ENCODE measurements at places on chromosomes 12 and 14.
A peak's percentile ranks its signal among the peaks of the same experiment; 100 is the strongest.

GRCh38 chr12:90460681-90461080, 494.3 kb downstream of the CCER1 start:
- no peak for DNase-seq

- no peak for DNase-seq
Observed at GRCh38 chr12:117045160-117046010, 53.8 kb downstream of the TESC start.

- DNase-seq, result no peak
Observed at GRCh38 chr12:51863363-51863932, 14.9 kb upstream of the FIGNL2 start.

- DNase-seq, result peak; percentile 46
Observed at GRCh38 chr14:91872011-91872501, 4.7 kb upstream of the TC2N start.

- no peak for DNase-seq
Observed at GRCh38 chr12:130335517-130336392, 1.9 kb upstream of the PIWIL1 start.

DNA sequence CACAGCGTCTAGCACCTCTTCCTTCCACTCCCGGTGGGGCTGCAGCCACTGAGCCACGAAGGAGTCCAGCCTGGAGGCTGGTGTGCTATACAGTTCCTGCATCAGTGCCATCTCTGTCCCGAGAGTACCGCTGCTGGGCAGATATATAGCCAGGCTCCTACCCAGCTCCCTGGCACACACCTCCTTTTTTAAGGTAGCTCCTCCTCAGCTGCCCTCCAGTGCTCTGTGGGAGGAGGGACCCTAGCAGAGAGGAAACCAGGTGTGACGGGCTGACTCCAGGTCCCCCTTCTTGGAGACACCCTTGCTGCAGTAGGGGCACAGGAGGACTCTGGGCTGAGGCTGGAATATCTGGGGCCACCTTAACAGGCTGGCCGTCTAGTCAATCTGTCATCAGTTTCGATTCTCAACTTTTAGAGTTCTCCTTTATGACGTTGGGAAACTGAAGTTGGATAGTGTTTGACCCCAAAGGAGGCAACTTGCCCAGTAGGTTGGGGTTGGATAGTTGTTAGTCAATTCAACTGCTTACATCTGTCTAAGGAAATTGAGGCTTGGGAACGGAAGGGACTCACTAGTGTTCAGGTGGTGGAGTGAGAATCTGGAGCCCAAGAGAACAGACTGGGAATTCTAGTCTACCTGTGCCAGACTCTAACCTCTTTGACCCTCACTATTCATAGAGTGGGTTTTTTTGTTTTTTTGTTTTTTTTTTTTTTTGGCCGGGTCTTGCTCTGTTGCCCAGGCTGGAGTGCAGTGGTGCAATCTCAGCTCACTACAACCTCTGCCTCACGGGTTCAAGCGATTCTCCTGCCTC, at the start of gene OASL:
Gene OASL, minus strand, starts transcription at position 386 of the 808 bp plus-strand sequence. Its CDS starts 275 bp downstream, at position 111.
- DNase-seq, result peak; percentile 25

- no peak for DNase-seq
Observed at GRCh38 chr14:64692986-64693809, 11.0 kb upstream of the PLEKHG3 start.

DNA sequence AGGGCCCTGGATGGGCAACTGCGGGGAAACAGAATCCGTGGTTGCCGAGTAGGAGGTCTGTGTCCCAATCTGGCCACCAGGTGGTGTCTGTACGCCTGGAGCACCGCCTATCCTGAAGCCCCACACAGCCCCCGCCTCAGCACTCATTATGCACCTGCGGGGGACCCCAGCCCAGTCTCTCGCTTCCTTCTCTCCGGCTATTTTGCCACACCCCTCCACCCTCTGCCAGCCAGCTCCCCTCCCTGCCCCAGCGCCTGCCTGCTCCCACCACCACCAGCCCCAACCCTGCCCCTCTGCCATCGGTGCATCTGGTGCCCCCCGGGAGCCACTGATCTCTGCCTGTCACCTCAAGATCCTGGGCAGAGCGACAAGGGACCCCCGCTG, 2.2 kb upstream of the NXPH4 start:
- DNase-seq, result no peak

- DNase-seq, result no peak
Observed at GRCh38 chr12:114835031-114835430, 151.1 kb upstream of the TBX3 start.

DNA sequence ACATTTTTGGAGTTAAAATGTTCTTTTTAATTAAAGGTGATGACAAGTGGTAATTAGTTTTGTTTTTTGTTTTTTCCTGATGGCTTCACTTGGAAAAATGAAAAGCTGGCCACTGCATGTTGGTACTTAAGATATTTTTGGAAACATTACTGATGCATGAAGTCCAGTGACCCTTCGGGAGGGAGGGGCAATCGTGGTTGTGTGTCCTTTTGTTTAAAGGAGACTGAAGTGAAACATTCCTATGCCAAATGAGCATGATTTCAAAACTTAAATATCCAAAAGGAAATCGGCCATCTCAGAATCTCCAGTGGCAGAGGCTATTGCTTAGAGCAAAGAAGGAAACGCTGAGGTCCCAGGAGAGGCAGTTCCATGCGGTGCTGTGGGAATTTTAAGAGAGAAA, 20.1 kb downstream of the LTBP2 start:
- DNase-seq, result no peak

- DNase-seq, result no peak
Observed at GRCh38 chr12:116090516-116090915, 187.0 kb downstream of the MED13L start.

GRCh38 chr12:45775964-45776363, 46.5 kb downstream of the ARID2 start:
- DNase-seq, result no peak

DNA sequence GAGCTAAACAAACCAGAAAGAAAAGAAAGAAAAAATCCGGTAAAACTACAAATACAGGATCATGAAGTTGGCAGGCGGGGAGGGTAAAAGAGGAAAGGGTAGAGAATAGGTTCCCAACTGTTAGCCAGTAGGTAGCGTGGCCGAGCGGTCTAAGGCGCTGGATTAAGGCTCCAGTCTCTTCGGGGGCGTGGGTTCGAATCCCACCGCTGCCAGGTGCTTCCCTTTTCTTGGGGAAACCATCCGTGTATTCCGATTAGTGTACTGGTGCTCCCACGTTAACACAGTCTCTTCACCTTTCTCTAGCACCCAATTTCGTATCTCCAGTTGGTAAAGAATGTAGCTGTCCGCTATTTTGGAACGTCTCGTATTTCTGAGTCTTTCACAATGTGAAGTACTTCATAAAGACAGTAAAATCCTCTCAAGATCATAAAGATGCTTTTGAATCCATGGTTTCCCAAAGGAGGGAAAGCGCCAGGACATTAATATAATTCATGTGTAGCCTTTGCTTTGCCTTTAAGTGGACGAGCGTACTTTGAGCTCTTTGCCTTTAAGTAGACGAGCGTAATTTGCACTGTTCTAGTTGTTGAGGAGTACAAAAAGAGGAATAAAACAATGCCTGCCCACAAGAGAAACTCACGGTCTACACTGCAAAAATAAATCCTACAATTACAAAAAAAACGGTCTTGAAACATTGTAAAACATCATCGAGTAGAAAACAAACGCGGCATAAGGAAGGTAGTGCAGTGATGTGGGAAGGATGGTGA, 19.0 kb upstream of the RNASE12 start:
- DNase-seq, result peak; percentile 85

GRCh38 chr14:65079768-65080167, 22.5 kb downstream of the MAX start:
- no peak for DNase-seq

- DNase-seq, result no peak
Observed at GRCh38 chr12:58809064-58809607, 111.2 kb downstream of the LRIG3 start.

GRCh38 chr14:61388173-61388975, 67.0 kb downstream of the PRKCH start:
- DNase-seq, result no peak

- no peak for DNase-seq
Observed at GRCh38 chr12:42957561-42958290, 368.2 kb upstream of the PRICKLE1 start.

DNA sequence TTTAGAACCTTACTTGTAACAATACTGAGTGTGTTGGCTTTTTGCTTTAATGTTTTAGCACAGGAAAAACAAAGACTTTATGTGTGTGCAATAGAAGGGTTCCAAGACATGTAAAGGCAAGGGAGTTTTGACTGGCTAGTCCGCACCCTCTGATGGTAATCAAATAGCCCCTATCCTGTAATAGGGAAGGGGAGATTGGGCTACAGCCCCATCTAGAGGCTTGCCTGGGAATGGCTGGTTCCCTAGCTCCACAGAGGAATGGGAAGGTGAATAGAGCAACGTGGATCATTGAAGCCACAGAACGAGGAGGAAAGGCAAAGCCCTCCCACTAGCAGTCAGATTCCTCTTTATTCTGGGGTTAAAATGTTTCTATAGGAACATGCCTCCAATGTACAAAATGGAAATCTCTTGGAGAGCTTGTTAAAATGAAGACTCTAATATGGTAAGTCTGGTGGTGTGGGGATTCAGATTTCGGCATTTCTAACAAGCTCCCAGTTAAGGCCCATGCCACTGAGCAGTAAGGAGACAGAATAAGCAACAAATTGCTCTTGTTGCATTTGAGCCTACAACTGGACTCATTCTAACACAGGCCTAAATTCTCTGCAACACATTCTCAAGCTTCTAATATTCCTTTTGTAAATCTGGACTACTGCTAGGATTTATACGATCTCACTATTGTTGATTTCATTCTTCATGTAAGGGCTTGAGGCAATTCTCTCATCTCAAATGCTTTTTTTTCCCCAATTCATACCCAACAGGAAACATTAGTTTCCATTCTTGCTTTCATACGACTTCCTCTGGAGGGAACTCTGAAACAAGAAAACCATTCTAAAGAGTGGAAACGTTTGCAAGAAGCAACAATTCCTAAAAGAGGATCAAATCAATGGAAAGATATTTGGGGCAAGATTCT, 57.1 kb downstream of the NIN start:
- DNase-seq, result no peak

- DNase-seq, result no peak
Observed at GRCh38 chr14:32623300-32624093, 294.4 kb downstream of the AKAP6 start.

DNA sequence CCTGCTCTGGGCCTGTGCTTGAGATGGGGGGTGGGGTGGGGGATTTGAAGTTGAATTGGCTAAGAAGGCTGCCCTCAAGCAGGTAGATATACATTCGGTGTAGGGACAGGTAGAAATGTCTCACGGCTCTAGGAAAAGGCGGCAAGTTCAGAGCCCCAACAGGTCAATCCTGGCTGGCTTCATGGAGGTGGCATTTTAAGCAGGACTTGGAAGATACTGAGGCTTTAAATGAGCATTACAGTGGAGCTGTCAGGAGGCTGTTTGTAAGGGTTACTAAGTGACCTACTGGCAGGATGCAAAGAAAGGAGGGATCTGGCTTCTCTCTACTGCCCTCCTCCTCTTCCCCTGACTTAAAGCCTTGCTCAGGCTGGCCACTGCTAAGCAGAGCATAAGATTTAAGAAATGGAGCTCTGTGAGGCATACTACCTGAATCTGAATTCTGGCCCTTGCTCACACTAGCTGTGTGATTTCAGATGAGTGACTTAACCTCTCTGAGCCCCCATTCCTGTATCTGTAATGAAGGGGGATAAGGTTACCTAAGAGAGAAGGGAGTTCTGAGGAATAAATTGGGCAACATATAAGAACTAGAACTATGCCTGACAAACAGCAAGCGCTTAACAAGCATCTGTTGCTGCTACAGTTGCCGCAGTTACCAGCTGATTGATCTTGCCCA, 61.6 kb downstream of the SLC24A4 start:
- no peak for DNase-seq

DNA sequence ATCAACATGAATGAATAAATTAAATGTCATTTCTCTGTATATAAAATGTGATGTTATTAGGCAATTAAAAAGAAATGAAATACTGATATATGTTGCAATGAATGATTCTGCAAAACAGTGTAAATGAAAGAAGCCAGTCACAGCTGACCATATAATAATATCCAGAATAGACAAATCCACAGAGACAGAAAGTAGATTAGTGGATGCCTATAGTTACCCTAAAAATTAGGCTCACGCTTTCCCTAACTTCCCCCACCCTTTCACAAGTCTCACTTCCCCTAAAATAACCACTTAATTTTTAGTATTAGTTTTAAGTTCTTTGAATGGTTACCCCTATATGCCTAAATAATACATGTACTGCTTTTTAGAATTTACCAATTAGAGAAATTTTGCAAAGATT, 348.9 kb upstream of the FAR2 start:
- DNase-seq, result no peak

DNA sequence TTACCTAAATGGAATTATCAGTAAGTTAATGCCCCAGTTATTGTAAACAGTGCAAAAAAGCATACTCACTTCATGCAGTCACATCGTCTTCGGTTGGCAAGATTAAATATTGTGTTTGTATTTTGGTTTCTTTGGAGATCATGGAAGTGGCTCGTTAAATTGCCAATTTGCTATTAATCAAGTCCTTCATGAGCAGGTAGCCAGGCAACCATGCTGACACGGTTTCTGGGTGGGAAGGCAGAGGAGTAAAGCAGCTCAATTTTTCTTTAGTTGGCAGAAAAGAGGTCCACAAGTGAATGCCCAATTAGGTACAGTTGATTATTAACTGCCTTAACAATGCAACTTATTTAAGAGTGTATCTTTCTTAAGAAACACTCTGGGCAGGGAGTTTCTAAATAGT, 43.9 kb downstream of the PPP4R3A start:
- DNase-seq, result no peak

- no peak for DNase-seq
Observed at GRCh38 chr14:59529189-59529588, 44.9 kb downstream of the JKAMP start.

DNA sequence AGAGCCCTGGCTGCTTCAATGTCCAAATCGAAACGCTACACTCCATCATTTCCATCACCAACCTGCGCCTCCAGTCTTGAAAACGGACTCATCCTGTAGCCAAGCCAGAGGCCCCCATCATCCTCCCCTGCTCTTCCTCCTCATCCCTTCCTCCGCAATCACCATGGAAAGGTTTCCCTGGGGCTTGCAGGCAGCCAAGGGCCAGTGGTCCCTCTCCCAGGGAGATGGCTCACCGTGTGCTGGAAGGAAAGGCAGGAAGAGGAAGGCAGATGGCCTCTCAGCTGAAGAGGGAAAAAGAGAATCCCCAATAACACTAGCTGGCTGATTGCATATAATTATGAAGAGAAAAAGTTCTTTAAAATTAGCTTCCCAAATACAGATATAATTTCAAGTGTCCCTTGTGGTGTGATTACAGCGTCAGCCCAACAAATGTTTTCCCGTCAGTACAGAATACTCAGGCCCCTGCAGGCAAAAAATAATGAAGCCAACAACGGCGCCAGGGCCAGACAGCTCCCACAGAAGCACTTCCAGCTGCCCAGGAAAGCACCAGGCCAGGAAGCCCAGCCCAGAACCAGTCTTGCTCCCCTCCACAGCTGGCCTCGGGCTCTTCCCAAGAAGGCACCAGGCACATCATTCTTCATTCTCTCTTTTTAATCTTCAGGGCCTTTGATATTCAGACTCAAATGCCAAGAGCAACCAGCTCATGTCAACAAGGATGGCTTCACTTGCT, 24.7 kb downstream of the ITPK1 start:
- DNase-seq, result no peak

DNA sequence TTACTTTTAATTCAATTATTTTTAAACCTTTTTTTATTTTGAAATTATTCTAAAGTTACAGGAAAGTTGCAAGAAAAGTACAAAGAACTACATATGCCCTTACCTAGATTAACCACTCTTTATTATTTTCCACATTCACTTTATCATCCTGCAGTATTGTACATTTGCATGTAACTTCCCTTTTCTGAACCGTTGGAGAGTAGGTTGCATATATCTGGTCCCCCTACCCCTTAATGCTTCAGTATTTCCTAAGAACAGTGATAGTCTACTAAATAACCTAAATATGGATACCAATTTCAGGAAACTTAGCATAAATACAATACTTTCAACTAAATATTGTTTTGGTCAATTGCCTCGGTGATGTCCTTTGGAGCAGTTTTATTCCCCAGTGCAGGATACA, 15.0 kb downstream of the G2E3 start:
- DNase-seq, result no peak

All from stimulated activated CD4-positive, alpha-beta T cell treated with anti-CD3 and anti-CD28 coated beads, TNF-alpha, amount 100 ng/mL, for 24 hours (primary cell).